ENCODE measurements at places on chromosomes 1 and 21. TPM values are rescaled to one million over a fixed set of nuclear protein-coding genes. Genes with fewer than 3 reads are reported as not detected.

- no peak overlapping the region for H3K4me3 ChIP-seq
- no peaks in the 10 kb centered on the region for H3K27me3 ChIP-seq
- H3K36me3 ChIP-seq = no peaks in the 10 kb centered on the region
- no peaks in the 10 kb centered on the region for H3K4me1 ChIP-seq
- no peak for DNase-seq
Measured at GRCh38 chr21:17089091-17089491, 423.8 kb upstream of the CXADR start.

CFAP45 gene
- total RNA-seq = 2.2 TPM

DNA sequence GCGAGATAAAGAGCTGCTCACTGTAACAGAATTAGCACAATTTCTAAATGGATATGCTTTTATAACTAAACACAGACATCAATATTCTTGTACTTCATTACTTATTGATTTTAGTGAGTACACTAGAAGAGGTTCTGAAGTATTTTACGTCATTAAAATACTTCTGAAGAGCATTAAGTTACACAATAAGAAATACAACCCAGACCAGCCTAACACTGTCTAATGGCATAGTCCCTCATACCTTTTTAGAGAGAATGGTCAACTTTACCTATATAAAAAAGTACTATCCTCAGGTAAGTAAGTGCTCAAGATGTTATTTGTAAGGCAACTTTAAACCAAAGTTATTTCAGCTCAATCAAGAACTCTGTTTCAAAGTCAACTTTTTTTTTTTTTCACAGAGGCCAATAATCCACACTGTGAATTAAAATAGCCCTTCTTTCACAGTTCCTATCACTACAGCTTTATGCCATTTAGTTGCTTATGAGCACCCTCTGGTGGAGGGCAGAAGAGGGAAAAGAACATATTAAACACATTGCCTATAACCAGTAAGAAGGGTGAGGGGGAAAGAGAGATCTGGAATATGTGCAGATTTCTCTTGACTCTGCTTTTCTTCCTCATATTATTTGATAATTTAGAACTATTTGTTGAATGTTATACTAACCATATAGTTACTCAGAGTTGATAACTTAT is 182.1 kb upstream of the DMRTA2 start:
- H3K27ac ChIP-seq = no peak overlapping the region
- peaks cover 3% of the 10 kb centered on the region for H3K36me3 ChIP-seq
- no peak for DNase-seq
- no peaks in the 10 kb centered on the region for H3K4me1 ChIP-seq

DNA sequence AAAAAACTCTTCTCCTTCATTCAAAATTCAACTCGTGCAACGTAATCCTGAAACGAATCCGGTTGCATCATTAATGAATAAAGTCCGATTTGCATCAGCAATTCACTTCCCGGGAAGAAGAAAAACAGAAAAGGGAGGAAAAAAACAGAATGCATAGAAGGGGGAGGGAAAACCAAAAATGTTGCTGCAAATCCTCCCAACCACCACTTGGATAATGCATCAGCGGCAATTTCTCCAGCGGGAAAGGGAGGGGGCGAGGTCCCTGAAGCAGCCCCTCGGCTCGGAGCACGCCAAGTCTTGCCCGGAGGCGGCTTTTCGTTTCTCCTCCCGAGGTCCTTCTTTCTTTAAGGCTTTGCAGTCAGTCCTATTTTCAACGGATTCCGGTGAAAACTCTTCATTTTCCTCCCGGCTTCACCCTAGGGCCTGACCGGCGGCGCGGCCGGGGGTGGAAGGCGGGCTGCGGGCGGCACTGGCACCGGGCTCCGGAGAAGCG is 723 bp downstream of the CDC42BPA start:
- H3K4me1 ChIP-seq = peaks cover 10% of the 10 kb centered on the region
- H3K4me3 ChIP-seq = peak overlapping the region; percentile 77
- peaks cover 44% of the 10 kb centered on the region for H3K27me3 ChIP-seq

DNA sequence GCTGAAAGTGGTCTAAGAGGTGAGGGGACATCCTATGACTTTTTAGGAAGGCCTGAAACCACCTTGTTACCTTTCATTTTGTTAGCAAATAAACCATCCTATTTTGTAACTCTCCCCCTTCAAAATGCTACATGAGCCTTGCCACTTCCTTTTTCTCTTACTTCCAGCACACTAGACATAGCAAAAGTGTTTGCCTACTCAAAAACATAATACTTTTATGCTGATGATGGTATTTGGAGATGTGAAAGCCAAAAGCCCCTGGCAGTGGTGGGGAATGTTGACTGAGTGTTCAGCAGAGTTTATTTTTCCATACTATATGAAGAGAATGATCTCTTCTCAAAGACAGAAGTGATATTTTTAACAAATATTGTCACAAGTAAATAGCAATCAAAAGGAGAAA is 134.2 kb downstream of the EDEM3 start:
- no peak overlapping the region for H3K4me3 ChIP-seq
- no peak overlapping the region for H3K27ac ChIP-seq
- no peaks in the 10 kb centered on the region for H3K4me1 ChIP-seq
- no peaks in the 10 kb centered on the region for H3K36me3 ChIP-seq

- DNase-seq = no peak
- H3K27ac ChIP-seq = no peak overlapping the region
- no peak overlapping the region for H3K4me3 ChIP-seq
- H3K36me3 ChIP-seq = no peaks in the 10 kb centered on the region
- peaks cover 4% of the 10 kb centered on the region for H3K27me3 ChIP-seq
Measured at GRCh38 chr1:162207862-162208261, 138.4 kb downstream of the NOS1AP start.

DCST2 gene
- total RNA-seq = 1.1 TPM

- DNase-seq = no peak
- no peaks in the 10 kb centered on the region for H3K27me3 ChIP-seq
- H3K4me1 ChIP-seq = no peaks in the 10 kb centered on the region
- no peak overlapping the region for H3K27ac ChIP-seq
- no peak overlapping the region for H3K4me3 ChIP-seq
Measured at GRCh38 chr1:90149101-90149500, 154.2 kb downstream of the ZNF326 start.

DNA sequence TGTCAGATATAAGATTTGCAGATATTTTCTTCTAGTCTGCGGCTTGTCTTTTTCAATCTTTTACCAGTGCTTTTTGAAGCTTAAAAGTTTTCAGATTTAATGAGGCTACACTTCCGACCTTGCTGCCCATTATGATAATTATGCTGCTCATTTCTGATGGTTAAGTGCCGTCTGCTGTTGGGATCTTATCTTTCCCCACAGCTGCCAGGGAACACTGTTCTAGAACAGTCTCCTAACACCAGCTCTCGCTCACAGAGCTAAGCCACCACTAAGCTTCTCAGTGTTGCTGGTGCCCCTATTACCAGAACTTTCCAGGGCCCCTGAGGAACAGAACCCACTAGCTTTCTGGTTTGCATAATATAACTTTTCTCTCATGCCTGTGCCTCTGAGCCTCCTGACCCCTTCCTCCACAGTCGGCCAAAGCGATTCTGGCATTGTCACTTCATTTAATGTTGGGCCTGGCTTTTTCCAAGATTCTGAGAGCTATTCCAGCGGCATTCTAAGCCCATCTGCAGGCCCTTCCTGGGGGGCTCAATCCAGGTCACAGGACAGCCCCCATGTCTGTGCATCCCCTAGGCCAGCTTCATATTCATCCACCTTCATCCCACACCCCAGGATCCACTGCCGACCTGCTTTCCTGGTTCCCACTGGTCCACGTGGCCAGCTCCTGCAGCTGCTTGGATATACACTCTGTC is 237.0 kb downstream of the PTPRU start:
- H3K36me3 ChIP-seq = no peaks in the 10 kb centered on the region
- H3K27ac ChIP-seq = no peak overlapping the region
- H3K27me3 ChIP-seq = peaks cover 31% of the 10 kb centered on the region

LAX1 gene
- total RNA-seq = 14.0 TPM

DNA sequence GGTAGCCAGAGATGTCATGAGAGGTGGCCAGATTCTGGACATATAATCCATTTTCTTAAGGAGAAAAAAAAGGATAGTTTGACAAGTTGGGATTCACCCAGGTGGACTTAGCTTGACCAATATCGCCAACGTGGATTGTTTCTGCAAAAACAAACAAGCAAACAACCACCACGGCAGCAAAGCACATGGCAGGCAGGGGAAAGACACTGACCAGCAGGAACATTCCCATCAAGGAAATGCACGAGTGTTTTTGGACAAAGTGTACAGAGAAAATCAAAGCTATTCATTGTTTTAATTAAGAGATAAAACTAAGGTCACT is 9.1 kb upstream of the PLA2G2C start:
- no peak overlapping the region for H3K4me3 ChIP-seq
- no peak for DNase-seq
- no peak overlapping the region for H3K27ac ChIP-seq
- no peaks in the 10 kb centered on the region for H3K36me3 ChIP-seq
- H3K4me1 ChIP-seq = peaks cover 2% of the 10 kb centered on the region

LRRC38 gene
- total RNA-seq = not detected

GRCh38 chr1:228063251-228064191 is 19.0 kb upstream of the ARF1 start:
- H3K27me3 ChIP-seq = peaks cover 24% of the 10 kb centered on the region
- H3K4me1 ChIP-seq = peaks cover 12% of the 10 kb centered on the region
- no peaks in the 10 kb centered on the region for H3K36me3 ChIP-seq
- DNase-seq = no peak

DNA sequence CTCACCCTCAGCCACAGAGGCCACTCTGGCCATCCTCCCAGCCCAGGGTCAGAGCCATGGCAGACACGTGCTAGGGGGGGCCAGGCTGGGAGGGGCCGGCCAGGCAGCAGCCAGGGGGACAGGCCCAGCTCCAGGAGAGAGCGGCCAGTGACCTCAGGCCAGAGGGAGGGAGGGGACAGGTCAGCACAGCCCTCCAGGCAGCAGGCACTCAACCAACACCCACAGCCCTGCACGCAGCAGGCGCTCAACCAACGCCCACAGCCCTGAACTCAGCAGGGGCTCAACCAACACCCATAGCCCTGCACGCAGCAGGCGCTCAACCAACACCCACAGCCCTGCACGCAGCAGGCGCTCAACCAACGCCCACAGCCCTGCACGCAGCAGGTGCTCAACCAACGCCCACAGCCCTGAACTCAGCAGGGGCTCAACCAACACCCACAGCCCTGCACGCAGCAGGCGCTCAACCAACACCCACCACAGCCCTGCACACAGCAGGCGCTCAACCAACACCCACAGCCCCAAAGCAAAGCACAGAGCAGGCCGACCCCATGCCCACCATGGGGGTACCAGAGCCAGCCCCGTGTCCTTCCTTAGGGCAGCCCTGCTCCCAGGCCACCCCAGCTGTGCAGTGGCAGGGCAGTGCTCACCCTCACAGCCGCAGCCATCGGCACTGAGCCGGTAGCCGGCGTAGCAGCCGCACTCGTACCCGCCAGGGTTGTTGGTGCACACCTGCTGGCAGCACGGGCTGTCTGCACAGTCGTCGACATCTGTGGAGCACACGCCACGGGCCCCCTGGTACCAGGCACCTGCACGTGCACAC is 55.9 kb downstream of the ARHGEF16 start:
- H3K27ac ChIP-seq = no peak overlapping the region
- no peaks in the 10 kb centered on the region for H3K4me1 ChIP-seq
- H3K36me3 ChIP-seq = no peaks in the 10 kb centered on the region
- H3K4me3 ChIP-seq = no peak overlapping the region

- no peak overlapping the region for H3K4me3 ChIP-seq
- peak; percentile 38 for DNase-seq
- H3K27ac ChIP-seq = peak overlapping the region; percentile 85
Measured at GRCh38 chr1:181135437-181135731, 46.9 kb downstream of the IER5 start.

DNA sequence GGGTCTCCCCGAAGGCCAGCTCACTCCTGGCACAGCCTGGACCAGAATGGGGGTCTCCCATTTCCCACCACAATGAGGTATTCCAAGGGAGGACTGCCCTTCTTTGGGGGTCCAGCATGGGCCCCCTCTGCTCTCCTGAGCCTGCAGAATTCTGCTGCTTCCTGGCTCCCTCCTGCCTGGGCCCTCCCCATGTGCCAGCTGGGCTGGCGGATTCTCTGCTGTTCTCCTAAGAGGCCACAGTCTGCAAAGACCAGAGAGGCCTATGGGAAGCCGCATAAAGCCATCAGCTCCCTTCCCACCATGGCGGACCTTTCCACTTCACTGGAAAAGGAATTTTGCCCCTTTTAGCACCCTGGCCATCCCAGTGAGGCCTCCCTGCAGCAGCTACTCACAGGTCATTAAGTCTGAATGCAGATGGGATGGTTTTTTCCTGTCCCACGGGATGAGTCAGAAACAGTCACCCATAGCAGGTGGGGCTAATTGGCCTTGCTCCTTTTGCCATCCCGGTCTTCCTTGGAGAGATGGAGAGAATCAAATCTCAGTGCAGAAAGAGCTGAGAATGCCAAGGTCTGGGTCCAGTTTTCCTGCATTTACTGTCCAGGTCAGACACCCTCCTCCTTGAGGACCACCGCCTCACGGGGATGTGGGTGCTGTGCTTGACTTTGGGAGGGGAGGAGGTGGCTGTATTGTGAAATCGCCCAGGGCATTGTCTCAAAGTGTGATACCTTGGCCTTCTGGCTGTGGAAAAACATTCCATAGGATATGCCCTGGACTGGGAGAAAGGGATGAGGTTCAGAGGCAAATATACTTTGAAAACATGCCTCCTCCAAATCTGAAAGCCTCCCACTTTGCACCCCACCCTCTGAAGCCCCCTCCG is 23.2 kb downstream of the MYBPH start:
- DNase-seq = no peak
- no peaks in the 10 kb centered on the region for H3K27me3 ChIP-seq
- H3K4me1 ChIP-seq = no peaks in the 10 kb centered on the region
- H3K36me3 ChIP-seq = no peaks in the 10 kb centered on the region

GRCh38 chr1:110597966-110598365 is 8.2 kb downstream of the KCNA2 start:
- no peaks in the 10 kb centered on the region for H3K36me3 ChIP-seq
- H3K4me3 ChIP-seq = no peak overlapping the region
- H3K27me3 ChIP-seq = peaks cover 2% of the 10 kb centered on the region

DNA sequence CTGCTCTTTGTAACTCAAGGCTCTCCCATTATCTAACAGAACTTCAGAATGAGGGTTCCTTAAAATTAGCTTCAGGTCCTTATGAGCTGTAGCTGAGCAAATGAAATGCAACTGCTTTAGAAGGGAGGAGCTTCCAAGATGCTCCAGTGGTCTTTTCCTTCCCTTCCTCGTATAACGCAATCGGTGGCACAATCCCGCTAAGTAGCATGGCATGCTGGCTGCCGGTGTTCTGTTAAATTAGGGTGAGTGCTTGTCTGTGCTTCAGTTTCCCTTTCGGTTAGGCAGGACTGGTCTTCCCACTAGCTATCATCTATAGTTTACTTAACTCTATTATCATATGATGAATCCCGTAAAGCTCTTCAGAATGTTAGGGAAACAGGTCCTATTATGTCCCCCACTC is 917 bp downstream of the KIAA0040 start:
- H3K36me3 ChIP-seq = peaks cover 37% of the 10 kb centered on the region
- no peaks in the 10 kb centered on the region for H3K27me3 ChIP-seq
- H3K4me1 ChIP-seq = peaks cover 53% of the 10 kb centered on the region
- peak overlapping the region; percentile 93 for H3K27ac ChIP-seq

DNA sequence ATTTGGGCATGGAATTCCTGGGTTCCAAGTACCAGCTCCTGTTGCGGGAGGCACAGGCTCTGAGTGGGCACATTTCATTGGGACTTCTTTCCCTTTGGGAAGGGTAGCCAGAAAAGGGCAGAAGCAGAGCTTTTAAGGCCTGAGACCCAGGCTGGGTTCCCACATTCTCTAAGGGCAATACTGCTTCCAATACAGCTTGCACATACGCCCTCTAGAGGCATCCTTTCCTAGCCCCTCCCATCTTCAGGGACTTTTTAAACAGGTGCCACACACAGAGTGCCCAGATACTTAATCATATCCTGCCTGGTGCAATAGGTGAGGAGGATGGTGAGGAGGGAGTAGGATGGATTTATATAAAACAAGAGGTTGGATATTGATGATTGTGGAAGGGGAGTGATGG is 5.7 kb downstream of the GPR88 start:
- no peak overlapping the region for H3K27ac ChIP-seq
- peaks cover 8% of the 10 kb centered on the region for H3K4me1 ChIP-seq
- no peak overlapping the region for H3K4me3 ChIP-seq
- H3K36me3 ChIP-seq = no peaks in the 10 kb centered on the region
- DNase-seq = peak; percentile 63
